Globus pallidus (tissue), 1 donor: ENCODE measurements at places on chromosomes 5 and 9.

GRCh38 chr9:3007326-3007725 is 163.4 kb upstream of the PUM3 start:
- DNase-seq = no peak

DNA sequence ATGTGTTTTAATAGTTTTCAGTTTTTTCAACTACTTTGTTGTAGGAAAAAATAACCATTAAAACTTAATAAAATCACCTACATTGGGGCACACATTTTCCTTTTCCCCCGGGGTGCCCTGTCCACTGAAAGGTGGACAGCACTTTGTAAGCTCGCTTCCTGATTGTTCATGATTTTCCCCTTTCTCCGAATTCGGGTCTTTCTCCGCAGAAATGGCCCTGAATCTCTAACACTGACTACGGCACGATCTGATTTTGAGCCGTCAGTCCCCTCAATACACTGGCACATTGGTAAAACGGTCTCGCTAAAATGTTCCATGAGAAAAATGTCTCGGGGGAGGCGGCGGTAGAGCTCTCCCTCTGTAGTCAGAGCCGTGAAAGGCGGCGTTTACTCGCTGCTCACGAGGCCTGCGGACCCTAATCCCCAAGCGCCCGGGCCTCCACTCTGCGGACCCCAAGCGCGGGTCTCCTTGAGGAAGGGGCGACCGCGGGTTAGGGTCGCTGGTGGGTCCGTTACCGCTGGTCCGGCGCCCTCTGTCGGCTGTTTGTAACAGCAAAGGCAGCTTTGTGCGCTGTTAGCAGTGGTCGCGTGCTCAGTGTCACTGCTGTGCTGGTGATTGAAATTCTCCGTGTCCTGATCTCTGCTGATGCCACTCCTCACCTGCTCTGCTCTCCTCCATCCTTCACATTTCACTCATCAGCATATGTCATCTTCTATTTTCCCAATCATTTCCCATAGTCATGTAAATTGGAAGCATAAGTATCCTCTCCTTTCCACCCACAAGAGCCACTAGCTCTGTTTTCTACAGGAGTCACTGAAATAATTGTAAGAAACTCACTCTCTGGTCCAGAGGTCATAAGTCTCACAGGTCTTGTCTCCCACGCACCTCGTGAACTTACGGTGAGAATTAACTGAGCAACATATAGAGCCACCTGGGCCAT is 10.8 kb upstream of the IFNA2 start:
- DNase-seq = peak; percentile 64

- DNase-seq = no peak
Observed at GRCh38 chr9:122875523-122875922, 29.6 kb downstream of the RC3H2 start.

GRCh38 chr5:148615644-148616275 is 38.6 kb downstream of the HTR4 start:
- no peak for DNase-seq
